ENCODE measurements at places on chromosomes 1 and 21.

GRCh38 chr1:71587961-71588360 is 507.1 kb upstream of the ZRANB2 start:
- no peak for DNase-seq

GRCh38 chr21:42736646-42737350 is 83.4 kb downstream of the PDE9A start:
- DNase-seq = no peak

DNA sequence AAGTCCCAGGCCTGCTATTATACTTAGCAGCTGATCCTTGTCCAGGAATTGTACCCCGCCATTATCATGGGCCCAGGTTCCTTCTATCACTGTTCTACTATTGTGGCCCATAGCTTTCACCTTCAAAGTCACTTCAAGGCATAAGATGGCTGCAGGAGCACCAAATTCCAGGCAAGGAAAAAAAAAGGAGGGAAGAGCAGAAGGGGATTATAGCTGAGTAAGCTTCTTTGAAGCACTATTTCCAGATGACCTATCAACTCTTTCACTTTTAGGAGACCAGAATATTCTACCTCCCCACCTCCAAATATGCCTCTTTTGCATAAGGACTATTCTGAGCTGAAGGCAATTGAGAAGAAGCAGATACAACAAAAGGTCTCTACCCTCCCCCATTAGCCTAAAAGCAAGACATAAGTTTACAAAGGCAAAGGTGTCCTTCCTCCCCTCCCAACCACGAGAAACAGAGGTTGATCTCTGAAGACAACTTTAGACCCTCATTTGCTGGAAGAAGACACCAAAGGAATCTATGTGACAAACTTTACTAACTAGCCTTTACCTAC is 41.8 kb downstream of the PTAFR start:
- DNase-seq = no peak

DNA sequence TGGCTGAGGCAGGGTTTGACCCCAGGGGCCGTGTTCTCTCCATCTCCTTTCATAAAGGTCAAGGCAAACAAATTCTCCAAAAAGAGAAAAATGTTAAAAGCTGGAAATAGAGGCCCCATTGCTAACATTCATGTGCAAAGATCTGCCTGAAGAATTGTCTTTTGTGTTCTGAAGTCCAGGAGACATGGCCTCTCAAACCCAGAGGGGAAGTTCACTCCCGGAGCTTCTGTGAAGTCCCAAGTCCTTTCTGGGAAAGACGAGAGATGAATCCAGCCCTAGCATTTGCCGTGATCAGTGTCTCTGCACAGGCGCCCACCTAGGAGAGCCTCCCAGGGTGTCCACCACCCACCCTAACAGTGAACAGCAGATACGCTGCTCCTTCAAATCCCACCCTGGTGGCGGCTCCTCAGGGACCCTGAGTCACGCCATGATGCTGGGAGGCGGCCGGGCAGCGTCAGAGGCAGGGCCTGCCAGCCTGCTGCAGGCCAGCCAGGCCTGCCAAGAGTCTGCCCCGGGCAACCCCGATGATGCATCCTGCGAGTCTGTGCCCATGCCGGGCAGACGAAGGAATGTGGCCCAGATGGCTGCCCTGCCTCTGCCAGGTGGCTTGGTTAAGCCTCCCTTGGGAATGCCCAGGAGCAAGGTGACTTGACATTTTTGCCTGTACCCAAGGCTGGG is 5.2 kb upstream of the C2CD2 start:
- DNase-seq = no peak

- no peak for DNase-seq
These were observed 420 bp upstream of the IFI16 start for GRCh38 chr1:159009287-159009686.

All from activated naive CD4-positive, alpha-beta T cell (primary cell).